ENCODE measurements at places on chromosomes 13 and 19.

DNA sequence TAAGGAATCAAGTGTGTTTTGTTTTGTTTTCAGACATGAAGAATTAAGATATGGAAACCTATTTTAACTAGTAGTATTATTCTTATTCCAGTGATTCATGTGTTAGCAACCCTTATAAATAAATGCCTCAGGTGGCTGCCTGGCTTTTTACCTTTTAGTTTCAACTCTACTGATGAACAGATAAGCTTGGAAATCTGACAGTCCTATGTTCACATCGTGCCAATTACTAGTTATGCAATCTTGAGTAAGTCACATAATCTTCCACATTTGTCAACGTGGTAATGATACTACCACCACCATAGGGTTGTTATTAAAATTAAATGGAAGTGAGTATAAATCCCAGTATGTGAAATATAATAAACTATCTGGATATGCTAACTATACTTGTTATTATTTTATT, 64.3 kb downstream of the TBC1D4 start:
- DNase-seq = no peak

GRCh38 chr19:20287070-20287469, 120.1 kb downstream of the ZNF486 start:
- DNase-seq = no peak

DNA sequence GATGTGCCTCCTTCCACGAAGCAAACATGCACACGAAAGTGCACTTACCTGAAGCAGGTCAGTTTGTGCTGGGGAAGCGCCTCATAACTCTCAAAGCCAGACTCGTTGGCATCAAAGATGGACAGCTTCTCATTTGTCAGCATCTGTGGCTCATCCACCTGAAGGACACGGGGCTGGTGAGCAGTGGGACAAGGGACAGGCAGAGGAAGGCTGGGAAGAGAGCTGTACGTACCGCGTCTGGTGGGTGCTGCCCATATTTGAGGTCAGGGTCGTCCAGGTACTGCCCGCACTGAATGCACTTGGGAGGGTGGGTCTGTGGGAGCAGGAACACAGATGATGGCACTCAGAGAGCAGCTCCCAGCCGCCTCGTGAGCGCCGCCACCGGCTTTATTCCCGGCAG, 35.1 kb downstream of the DNMT1 start:
- no peak for DNase-seq

- DNase-seq = peak; percentile 43
Measured at GRCh38 chr13:24680258-24680920, at the start of gene ATP12A. Gene ATP12A (plus strand): TSS chr13:24680408. CDS start chr13:24680744, 336 bp downstream.

DNA sequence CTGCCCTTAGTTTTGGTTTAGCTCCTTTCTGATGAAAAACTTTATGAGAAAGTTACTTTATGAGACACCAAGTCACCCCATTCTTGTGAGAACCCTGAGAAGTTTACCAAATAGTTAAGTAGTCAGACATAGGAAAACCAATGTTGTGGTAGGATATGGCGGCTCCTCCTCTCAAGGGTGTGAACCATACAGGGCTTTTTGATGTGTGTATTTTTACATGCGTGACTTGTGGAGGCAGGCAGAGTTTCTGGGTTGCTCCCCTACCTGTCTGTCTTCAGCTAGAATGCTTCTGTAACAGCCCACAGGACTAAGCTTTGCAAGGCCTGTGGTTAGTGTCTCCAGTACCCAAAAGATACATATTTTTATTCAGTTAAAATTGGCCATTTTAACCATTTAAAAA, 18.3 kb downstream of the UBAC2 start:
- DNase-seq = peak; percentile 51

GRCh38 chr19:7595466-7596133, at the start of gene CAMSAP3:
Gene CAMSAP3 (plus strand): TSS chr19:7595863. CDS start chr19:7596003, 140 bp downstream.
- peak; percentile 55 for DNase-seq

GRCh38 chr13:20940083-20940482, 37.5 kb upstream of the XPO4 start:
- no peak for DNase-seq

DNA sequence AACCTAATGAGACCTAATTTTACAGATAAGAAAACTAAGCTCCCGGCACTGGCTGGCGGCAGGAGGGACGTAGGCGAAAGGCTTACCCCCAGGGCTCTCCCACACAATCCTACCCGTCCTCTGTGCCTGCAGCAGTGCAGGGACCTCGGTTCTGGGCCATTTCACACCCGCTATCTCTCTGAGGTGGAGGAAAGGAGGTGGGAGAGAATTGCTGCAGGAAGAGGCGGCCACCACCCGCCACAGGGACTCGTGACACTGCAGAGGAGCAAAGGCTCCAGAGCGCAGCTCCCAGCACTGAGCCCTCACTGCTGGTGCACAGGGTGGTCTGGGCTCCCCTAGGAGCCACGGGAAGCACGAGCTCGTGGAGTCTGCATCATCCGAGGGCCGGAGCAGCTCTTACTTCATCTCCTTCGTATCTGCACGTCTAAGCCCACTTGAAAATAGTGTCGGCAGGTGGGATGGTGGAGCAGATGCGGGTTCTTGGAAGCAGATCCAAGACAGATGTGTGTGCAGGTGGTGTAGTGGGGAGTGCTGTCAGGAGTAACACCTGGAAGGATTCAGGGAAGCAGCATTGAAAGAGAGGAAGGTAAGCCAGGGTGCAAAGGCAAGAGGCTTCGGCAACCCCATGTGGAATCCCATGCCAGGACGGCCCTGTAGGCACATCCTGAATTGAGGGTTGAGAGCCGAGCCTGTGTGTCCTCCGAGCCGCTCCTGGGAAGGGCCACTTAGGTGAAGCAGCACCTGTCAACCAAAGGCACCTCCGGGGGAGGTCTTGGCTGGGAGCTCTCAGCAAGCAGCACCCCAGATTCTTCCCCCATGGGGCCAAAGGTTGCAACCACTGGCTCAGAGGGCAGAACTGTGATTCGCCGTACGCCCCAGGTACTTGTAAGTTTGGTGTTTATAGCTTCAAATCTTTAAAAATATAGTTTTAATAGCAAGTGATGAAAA, 115.8 kb upstream of the SPACA7 start:
- DNase-seq = no peak

DNA sequence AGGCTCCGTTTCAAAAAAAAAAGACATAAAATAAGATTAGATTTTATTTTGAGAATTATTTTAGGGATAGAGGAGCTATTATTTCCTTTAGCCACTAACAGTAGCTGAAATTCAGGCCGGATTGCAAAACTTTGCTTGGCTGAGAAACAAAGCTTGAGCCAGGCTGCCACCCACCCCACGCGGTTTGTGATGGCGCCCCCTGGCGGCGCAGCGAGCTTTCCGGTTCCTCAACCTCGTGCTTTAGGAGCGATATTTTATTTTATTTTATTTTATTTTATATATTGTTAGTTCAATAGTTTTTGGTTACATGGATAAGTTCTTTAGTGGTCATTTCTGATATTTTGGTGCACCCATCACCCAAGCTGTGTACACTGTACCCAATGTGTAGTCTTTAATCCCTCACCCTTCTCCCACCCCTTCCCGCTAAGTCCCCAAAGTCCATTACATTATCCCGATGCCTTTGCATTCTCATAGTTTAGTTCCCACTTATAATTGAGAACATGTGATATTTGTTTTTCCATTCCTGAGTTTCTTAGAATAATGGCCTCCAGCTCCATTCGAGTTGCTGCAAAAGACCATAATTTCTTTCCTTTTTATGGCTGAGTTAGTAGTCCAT, 19.8 kb upstream of the CEACAM4 start:
- DNase-seq = peak; percentile 50
